ENCODE measurements at places on chromosomes 5 and 9. TPM values are rescaled to one million over a fixed set of nuclear protein-coding genes. Genes with fewer than 3 reads are reported as not detected.

IFNA21 gene
- total RNA-seq: not detected

CDH9 gene
- total RNA-seq: not detected

GALNT12 gene
- 8.5 TPM for total RNA-seq

FBP2 gene
- total RNA-seq: not detected

KIF4B gene
- under 0.01 TPM for total RNA-seq

HMGXB3 gene
- 30.3 TPM for total RNA-seq

PIK3R1 gene
- total RNA-seq: 408 TPM

CYFIP2 gene
- 5.6 TPM for total RNA-seq

ADGRD2 gene
- total RNA-seq: not detected

NEUROG1 gene
- total RNA-seq: not detected

ACTBL2 gene
- not detected for total RNA-seq

ALDH1A1 gene
- total RNA-seq: 57.2 TPM

HNRNPK gene
- total RNA-seq: 498 TPM

NTRK2 gene
- total RNA-seq: 51.5 TPM

PDGFRB gene
- 196 TPM for total RNA-seq

IFNA1 gene
- not detected for total RNA-seq

MIER3 gene
- 14.3 TPM for total RNA-seq

GLRA1 gene
- not detected for total RNA-seq

TRIM23 gene
- total RNA-seq: 15.3 TPM

BSPRY gene
- total RNA-seq: not detected

C8G gene
- total RNA-seq: not detected

CAVIN4 gene
- 0.44 TPM for total RNA-seq

KCNIP1 gene
- not detected for total RNA-seq

CKMT2 gene
- total RNA-seq: 1.5 TPM

PDZD2 gene
- total RNA-seq: 91.4 TPM

SNCAIP gene
- total RNA-seq: 6.7 TPM

OGN gene
- total RNA-seq: 25.8 TPM

EMB gene
- 16.0 TPM for total RNA-seq

ZNF883 gene
- total RNA-seq: not detected

CBY3 gene
- not detected for total RNA-seq

BAAT gene
- total RNA-seq: not detected

SLC36A3 gene
- not detected for total RNA-seq

WNT8A gene
- not detected for total RNA-seq

PCDHB6 gene
- total RNA-seq: 0.85 TPM

SLC4A9 gene
- 0.22 TPM for total RNA-seq

RANBP17 gene
- 4.4 TPM for total RNA-seq

TRPM6 gene
- total RNA-seq: 0.17 TPM

RPL35 gene
- total RNA-seq: 1,659 TPM

CEMIP2 gene
- total RNA-seq: 93.7 TPM
